ENCODE measurements at places on chromosomes 4 and X.

- no peak for DNase-seq
Measured at GRCh38 chr4:175622887-175623286, 189.2 kb downstream of the GPM6A start.

GRCh38 chr4:161919442-161920220 lies 244.2 kb downstream of the FSTL5 start:
- no peak for DNase-seq

- DNase-seq: no peak
Measured at GRCh38 chr4:1191621-1192020, 19.2 kb upstream of the SPON2 start.

- DNase-seq: no peak
Measured at GRCh38 chrX:6674734-6675133, 139.8 kb upstream of the VCX3A start.

- DNase-seq: no peak
Measured at GRCh38 chr4:22556495-22556894, 40.6 kb upstream of the ADGRA3 start.

DNA sequence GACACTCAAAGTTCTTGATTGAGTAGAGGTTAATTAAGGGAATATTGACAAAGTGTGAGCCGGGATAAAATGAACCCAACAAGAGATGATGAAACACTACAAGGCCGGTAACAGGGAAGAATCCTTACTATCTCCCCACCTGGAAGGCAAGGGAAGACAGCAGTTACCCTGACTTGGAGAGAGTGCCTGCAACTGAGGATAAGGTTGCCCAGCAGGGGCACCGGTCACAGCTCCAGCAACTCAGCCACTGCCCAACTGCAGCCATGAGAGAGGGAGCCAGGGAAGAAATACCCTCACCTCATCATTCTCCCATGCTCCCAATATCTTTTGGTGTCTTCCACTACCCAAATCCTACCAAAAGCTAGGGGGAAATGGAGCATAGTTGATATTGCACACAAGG lies 212.7 kb downstream of the KCTD8 start:
- DNase-seq: no peak

GRCh38 chrX:75278991-75279390 lies 5.1 kb downstream of the UPRT start:
- no peak for DNase-seq

DNA sequence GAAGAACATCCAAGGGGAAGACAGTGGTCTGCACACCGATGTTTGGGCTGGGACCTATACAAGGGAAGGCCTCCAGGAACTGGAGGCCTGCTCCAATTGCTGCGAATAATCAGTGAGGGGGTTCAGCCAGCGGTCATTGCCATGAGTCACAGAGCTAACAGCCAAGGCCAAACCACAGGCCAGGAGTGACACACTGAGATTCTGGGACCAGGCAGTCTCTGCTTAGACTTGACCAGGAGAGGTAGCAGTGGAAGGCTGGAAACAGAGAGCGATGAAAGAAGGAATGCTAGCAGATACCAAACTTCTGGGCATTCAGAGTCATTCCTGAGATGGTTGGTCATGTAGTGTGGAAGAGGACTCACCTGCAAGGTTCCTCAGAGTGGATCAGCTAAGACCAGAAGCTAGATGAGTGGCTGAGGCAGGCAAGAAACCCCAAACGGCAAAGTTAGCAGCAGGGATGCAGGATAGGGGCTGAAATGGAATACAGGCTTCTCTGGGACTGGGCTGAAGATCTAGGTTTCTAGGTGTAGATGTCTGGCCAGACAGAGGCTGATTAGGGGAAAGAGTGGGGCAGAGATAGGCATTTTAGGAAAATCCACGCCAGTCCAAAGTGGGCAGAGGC lies 54.7 kb downstream of the CNGA2 start:
- DNase-seq: no peak

DNA sequence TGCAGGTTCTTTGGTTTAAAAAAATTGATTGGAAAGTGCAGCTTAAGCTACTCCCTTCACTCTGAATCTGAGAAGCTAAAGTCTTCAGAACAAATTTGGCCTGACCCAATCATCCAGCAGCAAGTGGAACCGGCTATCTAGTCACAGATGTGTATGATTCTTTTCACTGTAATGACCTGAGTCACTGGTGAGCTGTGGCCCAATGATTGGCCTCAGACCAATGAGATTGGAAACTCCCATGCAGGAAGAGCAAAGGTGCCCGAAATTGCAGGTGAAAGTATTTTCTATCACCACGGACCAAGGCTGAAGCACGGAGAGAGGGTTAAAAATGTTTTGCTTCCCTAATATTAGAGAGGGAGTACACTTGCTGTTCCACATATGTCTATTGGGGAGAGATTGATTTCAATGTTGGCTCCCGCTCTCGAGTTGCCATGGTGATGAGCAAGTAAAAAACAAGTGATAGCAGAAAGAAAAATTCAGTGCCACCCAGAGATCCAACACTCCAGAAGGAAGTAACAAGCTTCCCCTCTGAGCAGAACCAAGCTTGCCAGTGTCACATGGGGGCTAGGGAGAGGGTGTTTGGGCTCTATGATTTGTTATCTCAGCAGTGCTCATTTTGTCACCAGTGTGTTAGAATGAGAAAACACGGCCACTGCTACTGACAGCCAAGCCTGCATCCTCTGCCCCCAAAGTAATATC lies 11.2 kb downstream of the RIPPLY1 start:
- DNase-seq: no peak

GRCh38 chr4:174686826-174687225 lies 142.2 kb downstream of the GLRA3 start:
- no peak for DNase-seq

GRCh38 chrX:131393426-131393825 lies 104.3 kb upstream of the IGSF1 start:
- no peak for DNase-seq

DNA sequence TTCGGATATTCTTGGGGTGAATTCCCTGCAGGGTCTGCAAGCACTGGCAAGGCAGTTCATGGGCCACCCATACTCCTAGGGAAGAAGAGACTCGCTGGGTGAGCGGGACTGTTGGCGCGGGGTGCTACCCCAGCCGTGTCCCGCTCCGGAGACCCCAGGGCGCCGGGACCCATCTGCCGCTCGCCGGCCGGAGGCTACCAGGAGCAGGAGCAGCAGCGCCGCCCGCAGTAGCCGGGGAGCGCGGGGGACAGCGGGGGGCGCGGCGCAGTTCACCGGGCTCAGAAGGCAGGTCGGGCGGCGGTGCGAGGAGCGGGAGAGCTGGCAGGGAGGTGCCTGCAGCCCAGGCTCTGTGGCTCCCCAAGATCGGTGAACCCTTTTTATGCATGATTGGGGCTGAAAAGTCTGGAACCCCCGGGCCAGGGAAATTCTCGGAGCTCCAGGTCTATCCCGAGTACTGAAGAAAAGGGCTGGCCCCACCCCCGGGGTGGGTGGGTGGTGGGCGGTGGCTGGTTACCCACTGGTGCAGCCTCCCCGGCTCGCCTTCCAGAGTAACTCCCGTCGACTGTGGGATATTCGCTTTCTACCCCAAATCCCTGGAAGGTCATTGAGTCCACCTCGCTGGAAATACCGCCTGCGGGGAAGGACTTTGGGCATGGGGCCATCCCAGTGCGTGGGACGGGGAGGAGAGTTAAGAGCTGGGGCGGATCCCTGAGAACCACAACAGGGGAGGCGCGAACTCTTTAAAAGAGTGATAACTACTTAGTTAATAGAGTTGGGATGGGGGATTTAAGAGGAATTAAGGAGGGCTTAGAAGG lies 37.6 kb downstream of the PF4 start:
- no peak for DNase-seq

DNA sequence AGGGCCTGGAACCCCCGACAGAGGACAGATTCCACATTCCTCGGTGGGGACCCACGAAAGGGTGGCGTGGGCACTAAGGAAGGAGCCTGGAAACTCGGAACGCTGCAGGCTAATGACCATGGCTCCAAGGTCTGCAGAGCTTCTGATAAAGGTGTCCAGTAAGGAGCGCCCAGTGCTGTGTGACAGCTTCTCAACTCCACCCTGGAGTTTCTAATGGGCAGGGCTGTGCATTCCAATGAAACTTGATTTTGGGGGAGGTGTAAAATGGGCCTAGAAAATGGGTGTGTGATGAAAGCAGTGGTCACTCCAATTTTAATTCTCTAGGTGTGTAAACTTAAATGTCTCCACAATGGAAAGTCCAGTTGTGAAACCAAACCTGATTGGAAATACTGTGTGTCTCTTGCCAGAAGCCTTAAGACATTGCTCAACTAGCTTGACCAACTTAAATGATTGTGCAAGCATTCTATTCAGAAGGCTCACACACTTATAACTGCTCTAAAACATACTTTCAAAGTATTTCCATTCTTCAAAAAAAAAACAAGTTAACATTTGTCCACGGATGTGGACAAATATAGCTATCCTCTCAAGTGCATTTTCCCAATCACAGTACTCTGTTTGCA lies 52.1 kb downstream of the XAGE2 start:
- DNase-seq: no peak

GRCh38 chr4:7826909-7827306 lies 112.8 kb downstream of the AFAP1 start:
- DNase-seq: no peak

DNA sequence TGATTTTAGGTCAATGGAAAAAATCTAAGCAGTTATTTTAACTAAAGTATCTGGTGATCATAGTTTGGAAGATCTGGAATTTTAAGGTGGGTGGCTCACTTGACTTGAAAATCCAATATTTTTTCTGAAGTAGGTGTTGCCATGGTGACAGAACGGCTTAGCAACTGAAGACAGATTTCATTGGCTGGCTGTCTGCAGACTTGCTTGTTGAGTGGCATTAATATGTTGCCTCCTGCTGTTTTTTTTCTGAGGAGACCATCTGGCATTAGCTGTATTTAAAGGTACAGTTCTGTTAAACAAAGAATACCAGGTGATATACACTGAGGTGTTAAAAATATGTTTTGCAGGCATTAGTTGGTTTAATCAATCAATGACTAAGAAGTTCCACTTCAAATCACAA lies 19.8 kb downstream of the CPE start:
- DNase-seq: no peak

GRCh38 chr4:54539500-54540029 lies 118.2 kb upstream of the KIT start:
- no peak for DNase-seq

GRCh38 chr4:105933083-105933482 lies 37.8 kb downstream of the NPNT start:
- no peak for DNase-seq

GRCh38 chrX:113950081-113950678 lies 633.7 kb upstream of the HTR2C start:
- no peak for DNase-seq

DNA sequence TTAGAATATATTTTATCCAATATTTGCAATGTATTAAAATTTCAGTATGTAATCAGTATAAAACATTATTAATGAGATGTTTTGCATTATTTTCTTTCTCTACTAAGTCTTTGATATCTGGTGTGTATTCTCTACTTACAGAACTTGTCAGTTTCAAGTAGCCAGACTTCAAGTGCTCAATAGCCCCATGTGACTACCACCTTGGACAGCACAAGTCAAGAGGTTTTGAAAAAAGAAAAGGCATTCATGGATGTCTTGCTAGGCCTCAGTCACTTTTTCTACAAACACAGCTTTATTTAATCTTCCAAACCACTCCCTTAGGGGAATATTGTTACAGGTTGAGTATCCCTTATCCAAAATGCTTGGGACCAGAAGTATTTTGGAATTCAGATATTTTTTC lies 189.4 kb downstream of the QDPR start:
- DNase-seq: no peak

GRCh38 chr4:184168406-184169019 lies 49.2 kb downstream of the ENPP6 start:
- DNase-seq: peak; percentile 17

- peak; percentile 27 for DNase-seq
Measured at GRCh38 chr4:139734875-139735380, 69.3 kb downstream of the MGST2 start.

DNA sequence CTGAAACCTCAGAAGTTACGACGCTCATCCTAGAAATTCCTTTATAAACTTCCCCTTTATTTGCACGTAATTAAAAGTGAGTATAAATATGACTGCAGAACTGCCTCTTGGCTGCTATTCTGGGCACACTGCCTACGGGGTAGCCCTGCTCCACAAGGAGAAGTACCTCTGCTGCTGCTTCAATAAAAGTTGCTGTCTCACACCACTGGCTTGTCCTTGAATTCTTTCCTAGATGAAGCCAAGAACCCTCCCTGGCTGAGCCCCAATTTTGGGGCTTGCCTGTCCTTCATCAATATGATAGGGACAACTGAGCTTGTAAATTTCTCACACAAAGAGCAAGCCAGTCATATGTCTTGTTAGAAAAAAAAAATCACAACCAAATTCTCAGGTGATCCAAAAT lies 115.8 kb downstream of the VEGFC start:
- DNase-seq: no peak

DNA sequence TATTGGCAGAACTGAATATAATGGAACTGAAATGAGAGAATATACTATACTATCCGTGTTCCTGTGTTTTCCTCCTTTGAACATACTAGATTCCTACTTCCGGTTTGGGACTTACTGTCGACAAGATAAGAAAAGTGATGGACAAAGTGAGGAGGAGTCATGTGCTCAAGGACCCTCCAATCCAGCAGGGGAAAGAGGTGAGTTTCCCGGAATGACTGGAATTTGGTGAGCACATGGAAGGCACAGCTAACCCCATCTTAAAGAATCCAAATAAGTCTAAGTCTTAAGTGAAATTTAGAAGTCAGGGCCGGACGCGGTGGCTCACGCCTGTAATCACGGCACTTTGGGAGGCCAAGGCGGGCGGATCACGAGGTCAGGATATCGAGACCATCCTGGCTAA lies 36.6 kb upstream of the SH3D19 start:
- DNase-seq: no peak

DNA sequence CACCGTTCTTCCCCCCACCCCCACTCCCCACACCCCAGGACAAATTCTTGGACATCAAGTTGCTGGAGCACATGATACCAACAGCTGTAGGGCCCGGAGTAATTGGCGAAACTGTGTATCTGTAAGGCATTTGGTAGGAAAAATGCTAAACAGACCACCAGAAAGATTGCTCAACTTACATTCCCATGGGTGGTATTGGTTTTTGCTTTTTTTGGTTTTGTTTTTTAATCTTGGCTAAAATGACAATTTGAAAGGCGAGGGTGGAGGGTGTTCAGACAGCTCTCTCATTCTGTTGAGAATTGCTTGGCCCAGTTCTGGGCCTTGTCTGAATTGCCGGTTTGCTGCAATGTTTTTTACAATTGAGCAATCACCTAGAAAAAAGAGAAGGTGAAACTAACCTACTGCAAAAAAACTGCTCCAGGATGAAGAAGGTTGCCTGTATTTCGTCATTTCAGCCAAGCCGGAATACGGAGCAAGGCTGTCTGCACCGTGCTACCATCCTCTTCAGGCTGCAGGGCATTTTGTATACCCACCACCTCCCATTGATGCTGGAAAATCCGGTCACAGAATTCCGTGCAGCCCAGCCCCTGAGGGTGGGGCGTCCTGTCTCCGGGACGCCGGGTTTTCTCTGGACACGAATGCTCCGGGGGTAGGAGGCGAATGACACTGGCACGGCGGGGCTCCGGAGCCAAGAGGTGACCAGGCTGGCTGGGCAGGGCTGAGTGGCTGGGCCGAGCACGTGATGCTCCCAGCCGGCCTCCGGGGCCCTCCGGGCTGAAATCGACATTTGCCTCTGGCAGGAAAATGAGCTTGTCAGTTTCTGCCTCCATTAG lies at the start of gene CLCN4:
Gene CLCN4 (plus strand): TSS at position 777 of the 833 bp plus-strand sequence. CDS start 28,058 bp downstream, outside the sequence.
- DNase-seq: no peak
